ENCODE measurements at places on chromosomes 3 and 15.

GRCh38 chr3:184513276-184514170, 48.1 kb upstream of the EPHB3 start:
- ATAC-seq, result peak; percentile 97

DNA sequence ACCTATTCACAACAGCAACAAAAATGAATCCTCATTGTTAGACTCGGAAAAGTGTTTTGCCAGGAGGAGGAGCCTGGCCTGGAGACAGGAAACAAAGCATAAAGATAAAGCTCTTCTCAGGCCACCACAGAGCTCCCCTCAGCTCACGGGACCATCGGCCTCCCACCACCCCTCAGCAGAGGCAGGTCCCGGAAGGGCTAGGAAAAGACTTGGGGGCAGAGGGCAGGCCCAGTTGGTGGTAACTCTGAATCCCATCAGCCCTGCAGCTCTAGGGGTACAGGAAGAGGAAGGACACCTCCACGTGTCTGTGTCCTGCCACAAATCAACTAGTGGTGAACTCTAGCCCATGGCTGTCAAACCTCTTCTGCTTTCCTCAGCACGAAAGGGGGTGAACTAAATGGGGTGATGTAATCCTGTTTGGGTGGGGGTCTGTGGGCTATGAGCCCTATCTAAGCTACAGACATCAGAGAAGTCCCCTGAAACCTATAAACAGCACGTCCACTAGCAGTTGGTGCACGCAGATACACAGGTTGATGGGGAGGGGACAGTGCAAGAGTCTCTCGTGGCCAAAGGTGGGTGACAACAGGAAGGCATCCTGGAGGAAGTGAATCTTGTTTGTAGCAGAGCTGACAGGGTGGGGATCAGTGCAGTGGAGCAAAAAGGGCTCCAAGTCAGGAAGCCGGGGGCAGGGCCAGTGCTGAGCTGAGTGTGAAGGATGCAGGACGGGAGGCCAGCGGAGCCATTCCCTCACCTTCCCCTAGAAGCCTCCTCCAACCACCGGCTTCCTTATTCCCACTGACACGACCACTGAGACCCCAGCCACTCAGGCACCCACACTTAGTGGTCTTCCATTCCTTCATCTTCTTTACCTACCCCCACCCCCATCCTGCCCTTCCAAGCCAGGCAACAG, 111.1 kb upstream of the HACD2 start:
- ATAC-seq, result no peak

GRCh38 chr3:94373456-94373855, 310.6 kb downstream of the NSUN3 start:
- no peak for ATAC-seq

DNA sequence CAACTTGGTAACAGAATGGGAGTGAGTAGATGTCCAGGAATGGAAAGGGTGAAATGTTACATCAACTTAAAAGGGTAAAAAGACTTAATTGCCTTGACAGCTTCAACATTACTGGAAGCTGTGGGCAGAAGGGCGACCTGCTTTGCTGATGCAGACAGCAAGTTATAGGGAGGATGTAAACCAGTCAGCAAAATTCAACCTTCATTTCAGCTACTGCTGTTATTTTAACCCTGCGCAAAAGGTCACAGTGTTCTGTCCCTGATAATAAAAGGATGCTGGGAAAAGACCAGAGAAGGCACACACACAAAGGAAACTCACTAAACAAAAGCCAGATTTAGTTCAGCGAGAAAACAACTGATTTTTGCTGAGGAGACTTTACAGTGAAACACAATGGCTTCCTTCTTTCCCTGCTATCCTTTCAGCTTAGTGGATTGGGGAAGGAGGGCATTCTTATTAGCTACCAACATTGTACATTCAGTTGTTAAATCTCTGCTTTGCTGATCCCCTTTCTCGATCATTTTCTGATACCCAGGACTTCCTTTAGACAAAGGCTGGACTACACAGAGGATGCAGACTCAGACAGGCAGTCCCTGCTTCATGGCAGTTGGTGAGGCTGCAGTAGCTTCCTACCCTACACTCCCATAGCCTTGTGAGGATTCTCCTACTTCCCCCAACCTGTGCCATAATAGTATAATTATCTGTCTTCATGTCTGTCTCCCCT, 62.0 kb downstream of the P3H2 start:
- ATAC-seq, result no peak

GRCh38 chr3:66392966-66393332, 107.9 kb downstream of the LRIG1 start:
- no peak for ATAC-seq

Measured in activated CD4-positive, CD25-positive, alpha-beta regulatory T cell treated with anti-CD3 and anti-CD28 coated beads, Interleukin-2, amount 50 U/mL, for 24 hours (primary cell).